ENCODE measurements at places on chromosomes 1 and 21. TPM values are rescaled to one million over a fixed set of nuclear protein-coding genes. Genes with fewer than 3 reads are reported as not detected.
A peak's percentile ranks its signal among the peaks of the same experiment; 100 is the strongest.

Gene LINGO4
- total RNA-seq: not detected

GRCh38 chr1:59592924-59593323 lies 221.8 kb upstream of the HOOK1 start:
- DNase-seq: no peak

GRCh38 chr1:73839922-73840321 lies 358.1 kb downstream of the LRRIQ3 start:
- DNase-seq: peak; percentile 5

GRCh38 chr1:12001249-12001917 lies 17.9 kb upstream of the MIIP start:
- no peak for DNase-seq

GRCh38 chr1:62263006-62263813 lies 56.0 kb downstream of the KANK4 start:
- DNase-seq: no peak

GRCh38 chr1:218466341-218467010 lies 121.3 kb downstream of the TGFB2 start:
- DNase-seq: no peak

- no peak for DNase-seq
Observed at GRCh38 chr1:243596431-243597062, 253.5 kb downstream of the AKT3 start.

- DNase-seq: no peak
Observed at GRCh38 chr1:17665950-17666720, 89.0 kb upstream of the ACTL8 start.

Gene CFHR5
- not detected for total RNA-seq

DNA sequence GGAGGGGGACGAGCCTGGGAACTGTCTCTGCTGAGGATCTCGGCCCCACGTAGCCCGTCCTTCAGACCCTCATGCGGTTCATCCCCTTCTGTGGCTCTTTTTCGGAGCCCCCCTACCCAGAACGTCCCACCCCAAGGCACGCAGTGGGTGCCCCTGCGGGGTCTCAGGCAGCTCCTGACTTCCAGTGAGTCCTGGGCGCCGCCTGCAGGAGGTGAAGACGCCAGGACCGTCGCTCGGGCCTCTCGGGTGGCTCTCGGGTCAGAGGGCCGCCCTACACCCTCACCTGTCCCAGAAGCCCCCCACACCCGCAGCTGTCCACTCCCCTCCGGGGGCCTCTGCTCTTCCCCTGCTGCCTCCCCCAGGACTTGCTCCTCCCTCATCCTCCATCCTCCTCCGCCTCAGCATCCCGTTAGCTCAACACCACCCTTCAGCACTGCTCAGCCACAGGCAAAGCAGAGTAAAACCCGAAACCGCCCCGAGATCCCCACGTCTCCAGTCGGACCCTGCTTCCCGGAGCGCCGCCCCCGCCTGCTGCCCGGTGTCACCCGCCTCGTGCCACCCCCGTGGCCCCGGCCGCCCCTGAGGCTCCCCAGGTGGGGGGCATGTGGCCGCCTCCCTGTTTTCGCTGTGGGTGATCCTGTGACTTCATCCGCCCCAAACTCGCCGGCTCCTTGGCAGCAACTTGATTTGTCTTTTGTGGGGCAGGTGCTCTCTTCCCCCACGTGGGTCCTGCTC lies 13.3 kb upstream of the POFUT2 start:
- no peak for DNase-seq

DNA sequence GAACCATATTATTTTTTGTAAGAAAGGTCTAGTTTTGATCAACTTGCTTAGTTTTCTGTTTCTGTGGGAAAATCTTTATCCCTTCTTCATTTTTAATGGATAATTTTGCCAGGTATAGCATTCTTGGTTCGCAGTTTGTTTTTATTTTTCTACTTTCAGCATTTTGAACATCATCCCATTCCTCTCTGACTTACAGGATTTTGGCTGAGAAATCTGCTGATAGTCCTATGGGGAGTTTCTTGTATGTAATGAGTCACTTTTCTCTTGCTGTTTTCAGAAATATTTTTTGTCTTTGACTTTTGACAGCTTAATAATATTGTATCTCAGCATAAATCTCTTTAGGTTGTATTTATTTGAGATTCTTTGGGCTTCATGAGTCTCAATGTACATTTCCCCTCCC lies 389.1 kb downstream of the PBX1 start:
- DNase-seq: no peak

Gene TCHHL1
- not detected for total RNA-seq

DNA sequence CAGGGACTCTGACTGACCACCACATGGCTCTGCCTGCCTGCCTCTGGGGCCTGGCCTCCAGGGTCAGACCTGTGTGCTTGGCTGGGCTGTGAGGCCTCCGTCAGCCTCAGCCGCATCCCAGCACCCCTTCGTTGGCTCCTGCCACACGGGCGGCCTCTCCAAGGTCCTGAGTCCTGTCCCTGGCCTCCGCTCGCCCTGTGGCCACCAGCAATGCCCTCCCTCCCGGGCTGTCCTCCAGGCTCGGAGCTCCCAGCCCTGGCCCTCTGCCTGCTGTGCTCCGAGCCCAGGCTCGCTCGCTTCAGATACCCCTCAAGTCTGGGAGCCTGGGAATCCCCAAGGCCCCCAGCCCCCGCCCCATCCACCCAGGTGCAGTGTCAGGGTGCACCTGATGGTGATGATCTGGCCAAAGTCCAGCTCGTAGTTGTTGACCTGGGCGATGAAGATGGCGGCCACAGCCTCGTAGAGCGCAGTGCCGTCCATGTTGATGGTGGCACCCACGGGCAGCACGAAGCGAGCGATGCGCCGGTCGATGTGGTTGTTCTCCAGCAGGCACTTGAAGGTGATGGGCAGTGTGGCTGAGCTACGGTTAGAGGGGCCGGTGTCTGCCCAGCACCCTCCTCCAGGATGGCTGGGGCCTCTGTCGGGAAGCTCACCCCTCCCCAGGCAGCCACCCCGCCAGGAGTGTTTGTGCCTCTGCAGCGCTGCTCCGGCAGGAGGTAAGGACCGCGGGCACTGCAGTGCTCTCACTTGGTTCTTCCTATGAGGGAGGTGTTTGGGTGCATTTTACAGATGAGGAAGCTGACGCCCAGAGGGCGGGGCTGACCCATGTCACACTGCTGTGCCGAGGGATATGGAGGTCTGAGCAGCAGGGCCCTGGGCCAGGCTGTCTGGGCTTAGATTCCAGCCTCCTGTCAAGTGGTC lies 28.5 kb downstream of the PODN start:
- DNase-seq: no peak

Gene SPRR2A
- total RNA-seq: not detected

DNA sequence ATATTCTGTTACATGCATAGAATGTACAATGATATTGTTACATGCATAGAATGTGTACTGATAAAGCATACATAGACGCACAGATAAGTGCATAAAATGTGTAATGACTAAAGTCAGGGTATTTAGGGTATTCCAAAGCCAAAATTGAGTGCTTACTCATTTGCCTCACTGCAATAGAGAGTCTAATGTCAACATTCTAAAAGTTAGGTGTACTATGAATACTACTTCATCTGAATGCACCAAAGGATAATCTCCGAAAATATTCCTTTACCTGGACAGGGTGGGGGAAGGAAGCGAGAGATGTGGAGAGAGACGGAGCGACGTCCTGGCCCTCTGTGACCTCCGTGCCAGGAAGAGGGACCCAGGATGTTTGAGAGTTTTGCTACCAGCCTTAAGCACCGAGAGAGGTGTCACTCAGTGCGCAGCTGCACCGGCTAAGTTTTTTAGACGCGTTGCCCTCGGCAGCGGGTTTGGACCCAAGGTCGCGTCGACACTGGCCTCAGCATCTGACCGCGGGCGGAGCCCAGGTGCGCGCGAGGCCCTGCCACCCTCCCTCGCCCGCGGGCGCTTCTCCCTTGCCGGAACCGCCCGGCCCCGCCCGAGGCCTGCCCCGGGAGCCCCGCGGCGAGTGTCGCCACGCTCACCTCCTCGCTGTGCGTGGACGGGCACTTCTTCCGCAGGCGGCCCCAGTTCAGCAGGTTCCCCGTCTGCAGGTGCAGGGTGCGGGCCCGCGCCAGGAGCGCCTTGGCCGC lies 660 bp downstream of the GCLM start:
- DNase-seq: peak; percentile 43

Gene CRABP2
- 2.8 TPM for total RNA-seq

DNA sequence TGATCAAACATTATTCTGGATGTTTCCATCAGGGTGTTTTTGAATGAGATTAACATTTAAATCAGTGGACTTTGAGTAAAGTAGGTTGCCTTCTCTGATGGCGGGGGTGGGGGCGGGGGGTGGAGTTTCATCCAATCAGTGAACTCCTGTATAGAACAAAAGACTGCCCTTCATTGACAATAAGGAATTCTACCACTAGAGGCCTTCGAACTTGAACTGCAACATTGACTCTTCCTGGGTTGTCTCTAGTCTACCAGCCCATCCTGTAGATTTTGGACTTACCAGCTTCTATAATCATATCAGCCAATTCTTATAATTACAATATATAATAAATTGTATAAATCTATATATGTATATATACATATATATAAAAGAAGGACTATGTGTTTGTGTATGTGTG lies 520.4 kb upstream of the CXADR start:
- no peak for DNase-seq

Gene C4BPB
- total RNA-seq: 0.28 TPM

DNA sequence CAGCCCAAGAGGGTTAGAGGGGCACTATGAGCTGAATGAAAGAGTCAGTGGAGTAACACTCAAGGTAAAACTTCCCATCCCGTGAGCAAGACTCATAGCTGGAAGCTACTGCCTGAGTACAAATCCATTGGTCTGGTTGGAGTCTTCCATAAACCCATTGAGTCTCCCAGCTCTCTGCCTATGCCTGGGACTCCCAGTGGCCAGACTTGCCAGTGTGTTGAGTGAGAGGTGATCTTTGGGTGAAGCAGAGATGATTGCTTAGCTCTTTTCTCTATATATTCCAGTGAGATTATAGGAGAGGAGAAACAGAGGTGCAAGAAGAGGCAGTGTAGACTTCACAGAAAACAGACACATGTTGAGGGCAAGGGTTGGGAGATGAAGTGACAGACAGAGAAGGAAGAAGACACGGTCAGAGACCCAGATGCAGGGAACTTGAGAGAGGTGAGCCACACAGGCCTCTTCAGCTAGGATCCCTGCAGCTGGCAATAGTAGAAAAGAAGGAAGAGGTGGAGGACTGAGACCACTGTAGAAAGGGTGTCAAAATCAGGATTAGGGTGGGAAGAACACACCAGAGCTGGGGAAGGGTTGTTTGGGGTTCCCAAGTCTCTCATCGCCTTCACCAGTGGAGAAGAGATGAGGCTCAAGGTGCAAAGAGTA lies 3.7 kb downstream of the FOXD2 start:
- peak; percentile 75 for DNase-seq

Gene KRTAP13-1
- not detected for total RNA-seq

DNA sequence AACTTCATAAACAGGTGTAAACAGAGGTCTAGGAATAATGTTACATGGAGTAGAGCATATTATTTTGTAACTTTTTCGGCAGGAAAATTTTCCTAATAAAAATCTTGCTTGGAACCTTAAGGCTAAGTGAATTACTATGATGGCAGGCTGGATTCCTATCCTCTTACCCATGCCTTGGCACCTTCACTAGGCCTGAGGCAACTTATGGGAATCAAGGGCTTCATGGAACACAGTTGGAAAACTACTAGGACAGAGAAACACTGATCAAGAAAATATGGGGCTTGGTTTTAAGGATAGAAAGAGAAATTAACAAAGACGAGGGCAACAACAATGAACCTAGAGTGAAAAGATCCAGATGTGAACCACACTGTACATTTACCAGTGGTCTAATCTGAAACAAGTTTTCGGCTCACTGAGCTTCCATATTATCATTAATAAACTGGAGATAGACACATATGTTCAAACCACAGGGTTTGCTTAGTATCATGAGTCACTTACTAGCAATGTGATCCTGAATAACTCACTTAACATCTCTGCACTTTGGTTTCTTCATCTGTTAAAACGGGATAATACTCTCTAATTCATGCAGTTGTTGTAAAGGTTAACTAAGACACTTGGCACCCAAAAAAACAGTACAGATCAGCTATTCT lies 68.5 kb downstream of the GPATCH2 start:
- DNase-seq: peak; percentile 40

GRCh38 chr1:82161700-82162141 lies 361.0 kb downstream of the ADGRL2 start:
- DNase-seq: no peak

GRCh38 chr1:29271724-29272123 lies 35.4 kb downstream of the PTPRU start:
- peak; percentile 84 for DNase-seq

DNA sequence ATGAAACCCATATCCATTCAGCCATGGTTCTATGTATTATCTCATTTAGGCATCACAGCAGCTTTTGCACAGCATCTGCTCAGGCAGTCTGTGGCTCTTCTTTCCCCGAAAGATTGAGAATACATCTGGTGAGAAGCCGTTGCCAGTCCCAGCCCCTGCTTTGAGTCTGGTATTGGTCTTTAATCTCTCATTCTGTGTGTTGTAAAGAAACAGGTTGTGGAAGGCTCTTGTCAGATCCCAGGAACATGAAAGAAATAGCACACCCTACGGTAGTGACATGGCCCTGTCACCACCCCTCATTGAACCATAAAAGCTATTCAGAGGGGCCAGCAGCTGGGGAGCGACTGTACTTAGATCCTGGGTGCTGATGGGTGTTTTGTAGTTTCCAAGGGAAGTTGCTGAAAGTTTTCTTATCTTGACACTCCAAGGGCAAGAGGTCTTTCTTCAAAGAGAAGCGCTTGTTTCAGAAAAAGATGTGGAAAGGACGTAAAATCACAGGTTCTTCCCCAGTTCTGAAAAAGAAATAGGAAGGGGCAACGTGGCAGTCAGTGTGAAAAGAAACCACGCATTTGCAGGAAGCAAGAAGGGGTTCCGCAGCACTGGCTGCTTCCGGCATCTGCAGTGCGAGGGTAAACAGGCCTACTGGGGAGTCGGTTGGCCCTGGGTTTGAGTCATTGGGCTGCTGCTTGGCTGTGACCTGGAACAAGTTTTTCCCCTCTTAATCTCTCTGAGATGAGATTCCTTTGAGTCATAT lies 145.0 kb downstream of the DHRS3 start:
- no peak for DNase-seq

- no peak for DNase-seq
Observed at GRCh38 chr1:167488786-167489185, 29.5 kb downstream of the CD247 start.

GRCh38 chr1:167629681-167630567 lies at the start of gene RCSD1:
Gene RCSD1, plus strand, starts transcription at chr1:167630232. Its CDS starts 192 bp downstream, at chr1:167630424.
- DNase-seq: no peak

DNA sequence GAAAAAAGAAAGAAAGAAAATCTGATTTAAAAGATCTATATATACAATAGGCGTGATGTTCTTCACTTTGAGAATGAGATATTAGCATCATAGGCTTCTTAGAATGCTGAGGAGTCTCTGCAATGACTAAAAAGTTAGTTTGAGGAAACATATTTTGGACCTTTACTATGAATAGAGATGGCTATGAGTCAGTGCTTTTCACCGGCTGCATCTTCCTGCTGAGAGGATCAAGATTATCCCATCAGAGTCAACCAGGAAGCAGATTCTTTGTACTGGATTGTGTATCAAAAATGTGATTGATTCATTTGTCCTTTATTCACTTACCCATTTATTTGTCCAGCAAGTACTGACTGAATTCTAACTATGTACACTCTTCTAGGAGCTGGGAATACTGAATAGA lies 144.2 kb downstream of the KCNK2 start:
- DNase-seq: no peak

All from SJSA1 (cell line).